NCI-H1436 treated with DMSO at 0.1 percent for 48 hours (cell line): ENCODE measurements at places on chromosomes 1 and 21.

- no peak for DNase-seq
Observed at GRCh38 chr1:226209307-226210059, 14.0 kb upstream of the MIXL1 start.

- no peak for DNase-seq
Observed at GRCh38 chr1:231613419-231614349, 12.9 kb upstream of the DISC1 start.

DNA sequence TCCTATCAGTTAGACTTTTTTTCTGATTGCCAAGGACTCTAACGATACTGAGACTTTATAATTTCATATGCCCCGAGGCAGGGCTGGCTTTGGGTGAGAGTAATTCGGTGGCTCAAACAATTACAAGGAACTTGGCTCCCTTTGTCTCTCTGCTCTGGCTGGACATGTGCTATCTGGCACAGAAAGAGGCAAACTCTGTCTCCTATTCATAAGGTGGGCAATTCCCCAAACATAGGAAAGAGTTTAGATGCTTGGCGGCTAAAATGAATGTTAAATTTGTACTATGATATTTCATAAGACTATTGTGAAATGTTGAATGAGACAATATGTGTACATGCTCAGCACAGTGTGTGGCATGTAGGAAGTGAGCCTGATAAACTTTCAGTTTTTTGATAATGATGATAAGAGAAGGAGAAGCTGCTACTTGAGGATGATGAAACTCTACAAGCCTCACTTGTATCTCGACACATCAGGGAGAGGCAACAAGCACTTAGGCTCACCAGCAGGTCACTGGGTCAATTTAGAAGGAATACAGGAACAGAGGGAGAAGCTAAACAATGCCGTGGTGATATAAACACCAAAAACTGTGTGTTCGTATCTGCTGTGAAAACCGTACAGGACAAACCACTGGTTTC is 12.6 kb upstream of the NTPCR start:
- no peak for DNase-seq

DNA sequence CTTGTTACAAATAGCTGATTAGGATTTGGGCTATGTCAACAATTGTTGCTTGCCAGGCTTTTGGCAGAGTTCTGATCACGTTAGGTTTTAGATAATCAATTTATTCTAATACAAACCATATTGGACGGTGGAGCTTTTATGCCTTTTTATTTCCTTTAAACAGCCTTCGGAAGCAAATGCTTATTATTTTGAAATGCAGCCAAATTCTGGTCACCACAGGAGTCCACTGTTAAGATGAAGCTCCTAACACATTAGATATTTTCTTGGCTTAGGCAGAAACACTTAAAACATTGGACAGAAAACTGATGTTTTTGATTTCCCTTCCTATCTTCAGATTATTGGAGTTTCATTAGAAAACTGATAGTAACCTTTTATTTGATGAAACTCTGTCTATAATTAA is 82.9 kb downstream of the CENPF start:
- no peak for DNase-seq

- DNase-seq, result peak; percentile 9
Observed at GRCh38 chr21:33541756-33542639, at the start of gene GART. GART (minus strand) TSS chr21:33542117; CDS start chr21:33539315, 2,802 bp downstream.

DNA sequence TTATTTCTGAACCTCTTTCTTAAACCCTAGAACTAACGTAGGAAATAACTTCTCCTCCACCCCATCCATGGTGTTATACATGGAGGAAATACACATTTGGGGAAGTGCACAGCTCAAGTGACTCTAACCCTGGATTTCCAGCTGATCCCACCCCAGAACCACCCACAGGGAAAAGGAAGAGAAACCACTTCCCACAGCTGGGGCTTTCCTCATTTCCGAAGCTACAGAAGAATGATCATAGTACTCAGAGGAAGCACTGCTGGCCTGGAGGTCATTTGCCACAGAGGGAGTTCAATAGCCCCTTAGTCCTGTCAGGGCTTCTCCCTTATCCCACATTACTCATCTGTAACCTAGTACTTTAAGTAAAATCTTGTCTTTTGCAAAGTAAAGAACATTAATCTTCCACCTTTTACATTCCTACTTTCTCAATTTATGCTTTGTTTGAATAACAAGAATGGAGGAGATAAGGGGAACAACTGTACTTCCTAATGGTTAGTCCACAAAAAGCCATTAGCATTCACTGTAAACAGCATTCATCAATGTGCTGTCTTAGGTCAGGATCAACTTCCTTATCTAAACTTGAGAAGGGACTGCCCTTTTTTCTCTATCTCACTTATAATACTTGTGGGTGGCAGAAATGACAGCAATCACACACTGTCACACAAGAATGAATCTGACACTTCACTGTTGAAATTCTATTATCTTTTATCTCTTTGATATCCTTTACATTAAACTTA is 63.0 kb upstream of the RGS1 start:
- no peak for DNase-seq

- DNase-seq, result no peak
Observed at GRCh38 chr1:165235155-165235776, 121.2 kb downstream of the LMX1A start.

DNA sequence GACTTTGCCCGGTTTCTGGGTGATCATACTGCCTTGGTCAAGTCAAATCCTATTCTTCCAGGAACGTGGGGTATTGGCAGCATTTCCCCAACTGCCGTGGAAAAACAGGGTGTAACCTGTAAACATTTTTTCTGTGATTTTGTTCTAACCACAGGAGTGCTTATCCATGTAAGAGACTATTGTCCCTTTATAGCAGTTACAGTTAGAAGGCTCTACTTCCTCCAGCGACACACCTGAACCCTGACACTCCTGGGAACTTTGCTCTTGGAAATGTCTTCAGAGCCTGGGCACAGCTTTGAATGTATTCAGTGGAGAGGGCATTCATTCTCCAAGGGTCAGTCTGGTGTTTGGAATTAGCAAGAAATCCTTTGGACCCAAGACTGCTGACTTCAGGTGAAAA is 26.4 kb upstream of the ARHGEF10L start:
- no peak for DNase-seq

- no peak for DNase-seq
Observed at GRCh38 chr1:160863774-160864131, 1.1 kb upstream of the CD244 start.

- DNase-seq, result no peak
Observed at GRCh38 chr1:23394684-23395083, 25.0 kb upstream of the ZNF436 start.

DNA sequence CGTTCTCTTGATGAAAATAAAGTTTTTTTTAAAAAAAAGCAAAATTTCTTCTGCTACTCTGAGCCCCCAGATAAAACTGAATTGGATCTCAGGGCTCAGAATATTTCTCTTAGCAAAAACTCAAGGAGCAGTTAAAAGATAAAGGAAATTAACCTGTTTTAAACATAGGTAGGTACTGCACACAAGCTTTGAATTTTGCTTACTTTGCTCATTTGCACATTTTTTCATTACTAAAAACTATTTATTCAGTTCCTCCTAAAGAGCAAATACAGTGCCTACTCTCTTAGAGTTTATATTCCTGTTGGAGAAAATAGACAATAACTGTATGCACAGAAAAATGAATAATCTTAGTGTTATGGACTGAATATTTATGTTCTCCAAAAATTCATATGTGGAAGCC is 13.0 kb upstream of the TNFSF4 start:
- DNase-seq, result no peak

GRCh38 chr1:178938959-178939317 is 68.1 kb upstream of the ANGPTL1 start:
- DNase-seq, result no peak

DNA sequence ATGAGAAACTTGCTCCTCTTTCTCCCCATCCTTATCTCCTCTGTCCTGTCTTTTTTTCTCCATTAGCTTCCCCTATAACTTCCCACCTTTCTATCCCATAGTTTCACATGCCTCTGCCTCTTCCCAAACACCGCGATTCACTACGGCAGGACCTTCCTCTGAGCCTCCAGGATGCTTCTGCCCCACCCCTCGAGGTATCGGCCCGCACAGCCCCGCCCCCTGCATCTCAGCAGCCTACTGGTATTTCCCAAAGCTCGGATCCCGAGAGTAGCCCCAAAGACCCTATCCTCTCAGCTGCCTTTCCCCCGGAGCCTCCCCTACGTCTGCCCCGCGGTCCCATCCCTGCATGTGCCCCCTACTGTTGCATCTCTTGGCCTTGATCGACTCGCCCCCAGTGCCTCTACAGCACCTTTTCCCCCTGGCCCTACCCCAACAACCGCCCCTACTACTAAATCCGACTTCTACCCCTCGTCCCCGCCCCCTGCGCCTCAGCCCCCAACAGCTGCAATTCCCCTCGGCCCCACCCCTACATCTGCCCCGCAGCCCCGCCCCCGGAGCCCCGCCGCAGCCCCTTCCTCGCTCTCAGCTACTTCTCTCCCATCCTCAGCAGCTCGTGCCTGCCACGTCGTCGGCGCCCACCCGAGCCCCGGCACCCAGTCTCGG is 512 bp downstream of the PIAS3 start:
- no peak for DNase-seq

- peak; percentile 79 for DNase-seq
Observed at GRCh38 chr21:37564341-37564923, 197.9 kb downstream of the DYRK1A start.

- DNase-seq, result no peak
Observed at GRCh38 chr1:212867192-212867591, 9.1 kb downstream of the FLVCR1 start.

GRCh38 chr1:67078291-67078690 is 24.3 kb upstream of the SLC35D1 start:
- DNase-seq, result no peak

- no peak for DNase-seq
Observed at GRCh38 chr1:87598429-87598828, 269.7 kb downstream of the LMO4 start.

DNA sequence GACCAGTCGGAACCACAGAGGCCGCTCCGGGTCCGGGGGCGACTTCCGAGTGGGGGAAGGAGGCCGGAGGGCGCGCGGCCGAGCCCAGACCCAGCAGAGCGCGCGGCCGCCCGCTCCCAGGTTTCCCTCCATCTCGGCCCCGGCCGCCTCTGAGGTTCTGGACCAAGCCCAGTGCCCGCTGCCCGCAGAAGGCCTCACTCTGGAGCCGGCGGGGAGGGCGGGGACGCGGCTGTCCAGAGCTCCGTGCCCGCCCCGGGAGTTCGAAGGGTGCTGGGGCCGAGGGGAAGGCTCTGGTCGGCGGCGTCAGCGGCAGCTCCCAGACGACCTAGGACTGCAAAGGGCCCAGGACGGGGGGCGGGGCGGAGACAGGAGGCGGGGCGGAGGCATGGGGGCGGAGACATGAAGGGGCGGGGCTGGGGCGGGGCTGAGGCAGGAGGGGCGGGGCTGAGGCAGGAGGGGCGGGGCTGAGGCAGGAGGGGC is 48.0 kb upstream of the SLC19A1 start:
- DNase-seq, result no peak

GRCh38 chr1:229991724-229992333 is 75.2 kb upstream of the GALNT2 start:
- no peak for DNase-seq

GRCh38 chr1:59625384-59625783 is 189.4 kb upstream of the HOOK1 start:
- DNase-seq, result no peak

- no peak for DNase-seq
Observed at GRCh38 chr21:37365517-37366481, 774 bp upstream of the DYRK1A start.

GRCh38 chr1:202170726-202171125 is 10.3 kb upstream of the PTPN7 start:
- DNase-seq, result no peak

- no peak for DNase-seq
Observed at GRCh38 chr21:36928960-36929359, 37.5 kb downstream of the HLCS start.

- no peak for DNase-seq
Observed at GRCh38 chr1:229003233-229004031, 267.5 kb upstream of the RAB4A start.

DNA sequence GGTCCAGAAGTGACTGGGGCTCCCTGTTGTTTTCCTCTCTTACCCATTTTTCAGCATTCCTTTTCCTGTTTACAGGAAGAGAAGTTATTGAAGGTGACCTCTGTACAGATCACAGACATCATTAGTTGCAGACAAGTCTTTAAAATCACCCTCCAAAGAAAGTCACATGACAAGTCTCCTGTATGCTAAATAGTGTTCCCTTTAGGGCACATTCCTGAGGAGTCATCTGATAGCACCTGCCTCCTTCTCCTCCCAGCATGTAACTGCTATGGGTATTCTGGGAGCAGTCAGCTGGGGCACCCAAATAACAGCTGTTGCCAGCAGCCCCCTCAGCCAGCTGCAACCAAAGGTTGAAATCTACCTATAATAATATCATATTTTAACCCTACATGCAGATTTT is 200.6 kb downstream of the PTGER3 start:
- no peak for DNase-seq

- DNase-seq, result no peak
Observed at GRCh38 chr1:42765269-42765668, 1.6 kb downstream of the P3H1 start.

- no peak for DNase-seq
Observed at GRCh38 chr21:43280949-43281633, 112.3 kb downstream of the CRYAA start.

DNA sequence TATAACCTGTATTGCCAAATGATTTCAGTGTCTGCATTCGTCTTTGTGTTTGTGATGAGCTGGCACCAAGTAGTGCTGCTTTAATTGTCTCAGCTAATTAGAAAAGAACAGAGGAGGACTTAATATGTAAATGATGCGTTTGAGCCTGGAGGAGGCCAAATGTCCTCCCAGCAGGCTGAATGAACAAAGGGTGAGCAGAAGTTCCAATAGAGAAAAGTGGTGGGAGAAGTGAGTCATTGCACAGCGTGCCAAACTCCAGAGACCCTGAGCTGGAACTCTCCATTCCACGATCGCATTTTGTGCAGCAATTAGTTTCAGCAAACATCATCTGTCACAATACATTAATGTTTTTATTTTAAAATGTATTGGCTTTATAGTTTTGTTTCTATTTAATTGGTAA is 17.9 kb downstream of the ETV3L start:
- no peak for DNase-seq

- DNase-seq, result no peak
Observed at GRCh38 chr21:31546443-31547170, 112.9 kb upstream of the SOD1 start.

DNA sequence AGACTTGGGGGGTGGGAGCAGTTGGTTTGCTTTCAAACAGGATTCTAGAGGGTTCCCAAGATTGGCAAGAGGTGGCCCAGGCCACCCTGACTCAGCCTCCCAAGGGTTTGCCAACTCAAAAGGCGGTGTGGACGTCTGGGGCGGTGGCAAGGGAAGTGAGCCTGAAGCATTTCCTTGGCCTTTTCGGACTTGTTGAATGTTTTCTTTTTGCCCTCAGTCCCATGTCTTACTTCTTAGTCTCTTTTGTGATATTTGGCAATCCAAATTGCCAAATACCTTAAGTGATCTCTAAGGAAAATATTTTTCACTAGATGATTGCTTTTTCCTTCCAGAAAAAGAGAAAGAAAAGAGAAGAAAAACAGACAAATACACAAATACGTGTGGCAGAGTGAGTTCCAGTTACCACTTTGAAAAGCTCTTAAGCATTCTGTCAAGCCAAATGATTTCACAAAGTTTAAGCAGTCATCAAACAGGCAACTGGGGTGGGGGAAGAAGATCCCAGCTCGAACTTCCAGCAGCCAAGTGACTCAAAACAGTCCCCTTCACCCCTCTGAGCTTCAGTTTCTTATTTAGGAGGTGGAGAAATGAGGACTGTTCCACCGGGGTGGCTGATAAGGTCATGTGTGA is 374.6 kb upstream of the USP24 start:
- no peak for DNase-seq
